ENCODE measurements at places on chromosomes 3 and 15.

- DNase-seq, result peak; percentile 62
These were observed 611 bp downstream of the CTDSPL2 start for GRCh38 chr15:44427756-44428724.

GRCh38 chr3:24472358-24472757, 22.3 kb downstream of the THRB start:
- no peak for DNase-seq

- no peak for DNase-seq
These were observed 107.6 kb downstream of the FILIP1L start for GRCh38 chr3:100006570-100007271.

DNA sequence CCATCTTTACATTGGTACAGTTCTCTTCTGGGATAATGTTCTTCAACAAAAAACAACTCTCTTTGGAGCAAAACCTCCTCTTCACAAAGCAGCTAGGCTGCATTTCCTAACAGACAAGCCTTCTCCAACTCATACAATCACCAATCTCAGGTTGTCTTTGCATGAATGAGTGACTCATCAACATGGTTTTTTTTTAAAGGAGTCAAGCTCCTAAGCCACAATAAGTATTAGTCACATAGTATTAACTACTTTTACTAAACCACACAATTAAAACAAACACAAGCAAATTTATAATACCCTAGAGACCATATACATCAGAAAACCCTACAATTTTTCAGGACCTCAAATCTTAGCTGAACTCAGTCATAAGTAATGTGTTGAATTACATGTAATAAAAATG, 137.4 kb downstream of the TBC1D5 start:
- no peak for DNase-seq
